ENCODE measurements at places on chromosomes 5 and 9. TPM values are rescaled to one million over a fixed set of nuclear protein-coding genes. Genes with fewer than 3 reads are reported as not detected.

Gene NUDT2
- total RNA-seq: 22.6 TPM

Gene ROR2
- 44.3 TPM for total RNA-seq

- DNase-seq: no peak
Measured at GRCh38 chr5:573976-574375, 38.2 kb upstream of the CEP72 start.

DNA sequence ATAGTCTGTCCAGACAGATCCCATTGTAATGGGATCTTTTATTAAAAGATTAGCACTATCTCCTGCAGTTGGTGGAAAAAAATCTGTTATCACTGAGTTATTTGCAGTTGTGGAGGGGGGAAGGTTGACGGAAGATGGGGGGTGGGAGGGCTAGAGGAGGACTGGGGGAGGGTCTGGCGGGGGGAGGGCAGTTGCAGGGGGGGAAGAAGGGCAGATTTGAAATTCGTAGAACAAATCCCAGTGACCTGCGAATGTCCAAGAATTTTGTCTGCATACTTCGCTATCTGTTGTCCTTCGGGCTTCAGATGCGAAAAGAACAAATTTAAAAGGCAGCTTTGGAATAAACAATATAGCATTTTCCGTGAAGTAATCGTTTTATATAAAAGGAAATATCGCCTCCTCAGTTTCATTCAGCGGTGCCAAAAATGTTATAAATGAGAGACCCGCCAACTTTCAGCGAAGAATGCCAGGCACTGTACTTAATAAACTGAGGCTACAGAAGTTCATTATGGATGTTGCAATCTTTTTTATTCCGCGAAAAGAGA is 1.3 kb upstream of the FST start:
- no peak for DNase-seq

GRCh38 chr5:108700930-108701329 is 46.8 kb upstream of the FER start:
- no peak for DNase-seq

DNA sequence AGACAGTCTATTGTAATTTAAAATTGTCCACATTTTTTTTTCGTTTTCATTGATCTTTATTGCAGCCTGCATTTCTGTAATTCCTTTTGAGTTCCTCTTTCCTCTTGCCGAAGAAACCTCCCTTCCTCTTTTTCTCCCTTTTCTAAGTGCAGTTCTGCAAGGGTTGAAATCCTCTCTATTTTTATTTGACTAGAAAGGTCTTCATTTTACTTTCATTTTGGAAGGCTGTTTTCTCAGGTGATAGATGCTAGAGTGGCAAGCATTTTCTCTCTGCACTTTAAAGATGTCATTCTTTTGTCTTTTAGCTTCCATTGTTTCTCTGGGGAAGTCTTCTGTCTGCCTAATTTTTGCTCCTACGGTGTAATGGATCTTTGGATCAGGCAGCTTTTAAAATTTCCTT is 248.5 kb downstream of the SMARCA2 start:
- no peak for DNase-seq

Gene FAM151B
- 11.1 TPM for total RNA-seq

Gene GTF2H2
- total RNA-seq: 54.7 TPM

GRCh38 chr5:77641397-77641943 is 3.0 kb upstream of the OTP start:
- no peak for DNase-seq
